GM19239 (cell line): ENCODE measurements at places on chromosomes 16 and 17.

DNA sequence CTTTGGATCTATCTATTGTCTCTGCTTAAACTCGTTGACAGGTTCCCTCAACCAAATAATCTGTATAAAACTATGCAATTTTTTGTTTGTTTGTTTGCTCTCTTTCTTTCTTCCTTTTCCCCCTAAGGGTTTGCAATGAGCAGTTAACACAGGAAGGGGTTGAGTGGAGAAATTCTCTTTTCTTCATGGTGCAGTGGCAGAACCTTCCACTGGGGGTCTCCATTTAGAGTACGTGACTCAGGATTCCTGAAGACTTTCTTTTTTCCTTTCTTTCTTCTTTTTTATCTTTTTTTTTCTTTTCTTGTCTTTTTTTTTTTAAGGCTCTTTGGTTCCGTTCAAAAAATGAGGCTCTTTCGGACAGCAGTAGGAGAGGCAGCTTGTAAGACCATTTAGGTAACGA is 19.5 kb upstream of the RBFOX1 start:
- no peak for DNase-seq

- DNase-seq: no peak
Measured at GRCh38 chr17:72402727-72403210, 281.9 kb downstream of the SOX9 start.

GRCh38 chr17:79174905-79175856 is 100.6 kb downstream of the ENGASE start:
- no peak for DNase-seq

DNA sequence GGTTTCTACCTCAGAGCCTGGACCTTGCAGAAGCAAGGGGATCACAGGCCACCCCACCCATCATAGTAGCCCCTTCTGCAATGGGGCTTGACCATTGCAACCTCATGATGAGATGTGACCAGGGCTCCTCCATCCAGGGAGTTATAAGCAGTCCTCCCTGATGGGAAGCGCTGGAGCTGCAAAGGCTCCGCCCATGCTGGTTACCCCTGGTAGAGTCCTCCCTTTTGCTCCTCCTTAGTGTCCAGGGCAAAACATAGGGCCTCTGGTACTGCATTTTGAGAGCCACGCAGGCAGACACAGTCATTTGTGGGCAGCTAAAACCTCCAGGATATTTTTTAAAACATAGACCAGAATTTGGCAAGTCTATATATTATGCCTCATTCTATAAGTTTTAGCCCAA is 161.1 kb downstream of the RAB11FIP4 start:
- DNase-seq: no peak

GRCh38 chr17:60864708-60865005 is 187.0 kb downstream of the BCAS3 start:
- no peak for DNase-seq

DNA sequence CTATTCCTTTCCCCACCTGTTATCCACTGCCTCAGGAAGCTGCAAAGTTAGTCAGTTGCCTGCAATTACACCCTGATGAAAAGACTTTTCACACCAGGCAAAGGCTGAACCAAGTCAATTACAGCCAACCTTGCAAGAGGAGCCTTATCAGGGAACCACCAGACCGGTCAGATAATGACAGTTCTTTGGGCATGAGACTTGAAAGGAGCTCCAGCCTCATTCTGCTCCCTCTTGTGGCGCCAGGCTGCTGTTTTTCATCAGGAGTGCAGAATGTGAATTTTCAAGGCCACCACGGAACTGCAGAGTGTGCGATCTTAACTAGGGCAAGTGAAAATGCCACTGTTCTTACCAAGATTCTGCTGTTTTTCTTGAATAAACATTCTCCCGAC is 22.5 kb downstream of the DNAI2 start:
- no peak for DNase-seq

GRCh38 chr17:65020284-65020683 is 36.3 kb downstream of the GNA13 start:
- no peak for DNase-seq

GRCh38 chr16:86523166-86523740 is 12.9 kb downstream of the FOXF1 start:
- no peak for DNase-seq

DNA sequence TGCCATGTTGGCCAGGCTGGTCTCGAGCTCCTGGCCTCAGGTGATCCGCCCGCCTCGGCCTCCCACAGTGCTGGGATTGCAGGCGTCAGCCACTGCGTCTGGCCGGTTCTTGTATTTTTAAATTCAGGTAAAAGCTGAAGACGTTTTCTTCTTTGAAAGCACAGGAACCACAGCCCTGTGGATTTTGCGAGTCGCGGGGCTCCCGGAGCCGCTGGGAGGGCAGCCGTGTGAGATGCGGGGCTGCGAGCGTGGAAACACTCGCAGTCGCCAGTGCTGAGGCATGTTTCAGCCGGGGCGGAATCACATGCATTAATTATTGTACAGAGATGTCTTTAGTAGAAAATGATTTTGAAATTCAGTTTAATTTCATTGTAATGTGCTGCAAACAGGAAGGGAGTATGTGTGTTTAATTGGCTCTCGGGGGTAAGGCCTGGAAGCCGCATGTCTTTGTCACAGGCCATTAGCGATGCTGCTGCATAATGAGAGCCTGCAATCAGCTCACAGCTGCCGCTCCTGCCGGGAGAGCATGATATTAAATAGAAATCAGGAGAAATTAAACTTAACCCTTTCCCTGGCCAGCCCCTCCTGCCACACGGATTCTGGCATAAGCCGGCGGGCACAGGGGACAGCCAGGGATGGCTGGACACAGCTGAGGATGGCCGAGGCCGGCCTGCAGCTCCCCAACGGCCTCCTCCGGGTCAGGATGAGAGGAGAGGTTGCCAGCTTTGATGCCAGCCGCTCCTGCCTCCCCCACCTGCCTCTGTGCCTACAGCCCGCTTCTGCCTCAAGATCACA is 35.4 kb upstream of the CDH15 start:
- no peak for DNase-seq

GRCh38 chr17:4632581-4632920 is 8.9 kb downstream of the ALOX15 start:
- DNase-seq: no peak

DNA sequence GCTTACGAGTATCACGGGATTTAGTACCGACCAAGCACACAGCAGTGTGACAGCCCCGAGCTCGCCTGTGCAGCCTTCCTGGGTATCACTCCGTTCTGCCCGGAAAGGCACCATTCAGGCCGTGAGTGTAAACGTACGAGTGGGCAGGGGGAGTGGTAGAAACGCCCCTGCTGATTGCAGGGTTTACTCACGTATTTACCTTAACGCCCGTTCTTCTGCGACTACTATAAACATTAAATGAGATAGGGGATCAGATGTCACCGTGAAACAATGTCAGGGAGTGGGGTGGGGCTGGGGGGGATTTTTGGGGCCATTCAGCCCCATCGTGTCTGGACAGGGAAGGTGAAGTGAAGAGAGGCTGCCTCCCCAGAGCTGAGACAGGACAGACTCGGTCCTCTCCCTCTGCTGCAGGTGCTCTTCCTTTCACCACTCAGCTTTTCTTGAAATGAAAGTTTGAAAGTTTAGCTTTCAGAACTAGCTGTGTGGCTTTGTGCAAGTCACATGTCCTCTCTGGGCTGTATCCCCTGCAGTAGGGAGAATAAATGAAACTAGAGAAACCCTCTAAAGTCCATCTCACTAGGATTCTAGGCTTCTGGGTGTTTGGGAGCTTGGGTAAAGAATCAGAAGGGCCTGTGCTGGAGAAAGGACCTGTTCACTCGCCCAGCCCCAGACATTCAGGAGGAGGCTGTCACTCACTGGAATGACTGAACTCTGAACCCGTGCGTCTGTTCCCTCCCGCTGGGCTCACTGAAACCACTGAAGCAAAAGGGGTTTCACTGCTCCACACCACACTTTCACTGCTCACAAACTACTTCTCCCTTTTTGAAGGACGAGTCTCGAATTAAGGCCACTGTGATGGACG is 66.7 kb downstream of the RPA1 start:
- peak; percentile 29 for DNase-seq

- DNase-seq: no peak
Measured at GRCh38 chr16:2029350-2029749, 2.6 kb downstream of the NHERF2 start.

DNA sequence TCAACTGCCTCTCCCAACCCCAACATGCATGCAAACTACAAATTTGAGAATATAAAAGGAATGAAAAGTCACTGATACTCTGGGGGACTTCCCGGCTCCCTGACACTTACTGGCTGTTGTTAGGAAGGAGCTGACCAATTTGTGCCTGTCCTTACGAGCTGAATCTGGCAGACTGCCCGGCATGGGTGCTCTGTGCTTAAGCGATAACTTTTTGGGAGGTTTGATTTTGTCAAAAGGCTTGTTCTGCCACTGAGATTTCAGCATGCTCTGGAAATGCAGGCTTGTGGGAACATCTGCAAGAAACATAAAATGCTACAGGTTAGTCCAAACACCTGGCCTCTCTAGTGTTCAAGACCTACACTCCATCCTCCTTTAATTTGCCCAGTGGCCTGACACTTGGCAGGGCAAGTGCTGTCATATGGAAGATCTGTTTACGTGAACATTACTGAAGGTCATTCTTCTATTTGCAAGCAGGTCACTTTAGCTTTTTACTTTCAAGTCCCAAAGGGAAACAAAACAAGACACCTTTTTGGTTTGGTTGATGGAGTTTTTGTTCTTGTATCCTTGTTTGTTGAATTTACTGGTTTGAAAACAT is 40.6 kb downstream of the STH start:
- no peak for DNase-seq

GRCh38 chr17:28324267-28324745 is 5.3 kb downstream of the TMEM97 start:
- no peak for DNase-seq

- no peak for DNase-seq
Measured at GRCh38 chr17:82787081-82787848, 35.4 kb downstream of the TBCD start.

GRCh38 chr17:5794881-5795506 is 210.7 kb upstream of the NLRP1 start:
- no peak for DNase-seq

DNA sequence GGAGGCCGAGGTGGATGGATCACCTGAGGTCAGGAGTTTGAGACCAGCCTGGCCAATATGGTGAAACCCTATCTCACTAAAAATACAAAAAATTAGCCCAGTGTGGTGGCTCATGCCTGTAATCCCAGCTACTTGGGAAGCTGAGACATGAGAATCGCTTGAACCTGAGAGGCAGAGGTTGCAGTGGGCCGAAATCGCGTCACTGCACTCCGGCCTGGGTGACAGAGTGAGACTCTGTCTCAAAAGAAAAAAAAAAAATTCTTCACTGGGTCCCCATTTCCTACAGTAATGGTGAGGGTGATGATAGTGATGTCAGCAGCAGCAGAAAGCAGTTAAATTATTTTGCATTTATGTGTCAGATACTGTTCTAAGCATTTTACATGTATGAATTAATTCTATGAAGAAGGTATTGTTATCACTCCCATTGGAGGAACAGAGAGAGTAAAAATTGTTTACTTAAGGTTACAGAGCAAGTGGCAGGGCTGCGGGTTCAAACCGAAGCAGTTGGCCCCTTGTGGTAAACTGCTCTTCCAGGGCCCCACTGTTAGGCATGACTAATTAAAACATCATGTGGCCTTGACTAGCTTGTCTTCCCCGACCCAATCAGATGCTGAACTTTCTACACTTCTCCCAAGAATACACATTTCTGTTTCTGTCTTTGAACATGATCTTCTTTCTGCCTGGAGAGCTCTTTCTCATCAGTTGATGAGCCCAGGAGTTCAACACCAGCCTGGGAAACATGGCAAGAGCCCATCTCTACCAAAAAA is 45.8 kb downstream of the STAT3 start:
- DNase-seq: no peak

DNA sequence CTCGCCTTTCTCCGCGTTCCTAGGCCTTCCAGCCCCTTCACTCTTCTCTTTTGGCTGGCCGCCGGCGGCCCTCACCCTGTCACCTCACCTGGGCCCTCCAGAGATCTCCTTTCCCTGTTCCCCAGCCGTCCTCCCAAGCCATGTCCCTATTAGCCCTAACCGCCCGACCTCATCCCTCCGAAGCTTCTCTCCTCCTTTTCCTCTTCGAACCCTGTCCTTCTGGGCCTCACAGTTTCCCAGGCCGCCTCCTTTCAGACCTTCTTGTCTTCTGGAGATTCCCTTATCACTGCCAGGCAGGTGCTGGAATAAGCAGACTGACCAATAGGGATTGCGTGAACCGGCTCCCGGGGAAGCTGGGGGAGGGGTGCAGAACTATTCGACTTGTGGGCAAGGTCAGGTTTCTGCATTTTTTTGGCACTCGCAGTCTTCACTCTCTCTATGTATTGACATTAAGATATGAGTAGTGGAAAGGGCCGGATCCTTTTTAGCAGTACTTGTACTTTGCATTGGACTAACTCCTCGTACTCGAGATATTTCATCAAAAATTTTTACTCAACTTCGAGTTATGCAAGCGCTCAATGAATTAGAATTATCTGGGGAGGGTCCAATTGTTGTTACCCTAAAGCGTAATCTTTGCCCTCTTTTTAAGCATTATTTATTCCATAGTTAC is 690 bp downstream of the RHOT1 start:
- DNase-seq: no peak

- no peak for DNase-seq
Measured at GRCh38 chr17:1470755-1471462, 14.9 kb upstream of the CRK start.

GRCh38 chr16:49312389-49312985 is 30.8 kb upstream of the CBLN1 start:
- no peak for DNase-seq

DNA sequence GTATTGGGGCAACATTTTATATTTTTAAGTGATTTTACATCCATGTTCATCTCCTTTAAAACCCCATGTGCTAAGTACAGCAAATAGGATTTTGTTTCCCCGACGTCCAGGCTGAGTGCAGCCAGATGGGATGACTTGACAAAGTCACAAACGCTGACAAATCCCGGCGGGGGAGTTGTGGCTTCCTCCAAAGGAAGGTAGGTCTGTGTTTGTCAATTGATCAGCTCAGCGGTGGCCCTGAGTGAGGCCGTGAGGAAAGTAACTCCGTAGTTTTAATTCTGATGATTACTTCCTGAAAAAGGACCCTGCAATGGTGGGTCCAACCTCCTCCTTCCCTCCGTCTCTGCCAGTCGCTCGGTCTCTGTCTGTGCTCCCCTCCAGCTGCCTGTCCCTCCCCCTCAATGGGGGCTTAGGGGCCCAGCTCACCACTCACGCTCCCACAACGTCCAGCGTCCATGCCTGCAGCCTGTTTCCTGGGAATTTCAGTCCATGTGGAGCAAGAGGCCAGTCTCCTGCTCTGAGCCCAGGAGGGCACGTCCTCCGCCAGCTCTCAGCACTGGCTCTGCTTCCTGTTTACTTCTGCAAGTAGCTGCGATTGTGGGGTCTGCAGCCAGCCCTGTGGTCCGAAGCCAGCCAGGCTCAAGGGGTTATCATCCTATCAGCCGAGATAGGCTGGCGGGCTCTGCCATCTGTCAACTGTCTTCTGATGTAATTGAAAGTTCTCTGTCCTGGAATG is 209.4 kb upstream of the FOXF1 start:
- DNase-seq: no peak
